ENCODE measurements at places on chromosomes 7 and 10.

GRCh38 chr10:86113044-86113443 is 253.6 kb downstream of the GRID1 start:
- DNase-seq: no peak

DNA sequence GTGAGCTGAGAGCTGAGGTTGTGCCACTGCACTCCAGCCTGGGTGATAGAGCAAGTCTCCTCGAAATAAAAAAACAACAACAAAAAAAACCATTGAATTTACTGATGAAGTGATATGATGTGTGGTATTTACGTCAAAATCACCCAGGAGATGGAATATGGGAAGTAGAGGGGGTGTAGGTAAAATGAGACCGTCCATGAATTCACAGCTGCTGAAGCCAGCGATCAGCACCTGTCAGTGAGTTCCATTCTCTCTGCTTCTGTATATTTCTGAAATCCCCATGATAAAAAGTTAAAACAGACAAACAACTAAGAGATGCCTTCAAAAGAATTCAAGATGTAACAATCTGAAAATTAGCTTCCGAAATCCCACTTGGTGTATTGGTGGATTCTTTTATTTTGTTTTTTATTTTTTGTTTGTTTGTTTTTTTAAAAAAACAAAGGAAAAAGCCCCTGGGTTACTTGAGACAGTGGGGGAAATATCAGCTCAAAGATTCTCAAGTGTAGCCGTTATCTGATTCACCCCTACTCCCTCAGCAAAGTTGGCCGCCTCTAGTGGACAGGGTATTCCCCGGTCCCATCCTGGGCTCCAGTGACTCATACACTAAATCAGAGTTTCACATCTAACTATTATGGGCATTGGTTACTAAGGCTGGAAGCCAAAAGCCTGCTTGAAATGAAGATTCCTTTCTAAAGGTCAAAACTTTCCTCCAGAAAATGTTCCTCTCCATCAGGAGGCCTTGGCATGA is 76.4 kb downstream of the MAP3K8 start:
- no peak for DNase-seq

- DNase-seq: peak; percentile 43
Observed at GRCh38 chr7:148575640-148576411, 14.7 kb upstream of the C7orf33 start.

DNA sequence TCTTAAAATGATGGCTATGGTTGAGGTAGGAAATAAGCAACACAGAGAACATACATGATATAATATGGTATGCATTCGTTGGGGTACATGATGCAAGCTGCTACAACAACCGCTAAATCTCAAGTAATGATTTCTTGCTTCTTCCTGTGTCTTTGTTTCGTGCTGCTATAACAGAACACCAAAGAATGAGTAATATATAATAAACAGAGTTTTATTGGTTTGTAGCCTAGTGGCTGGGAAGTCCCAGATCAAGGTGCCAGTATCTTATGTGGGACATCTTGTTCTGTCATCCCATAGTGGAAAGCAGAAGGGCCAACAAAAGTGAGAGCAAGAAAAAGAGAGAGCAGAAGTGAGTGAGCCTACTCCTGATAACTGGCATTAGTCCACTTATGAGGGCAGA is 689.7 kb downstream of the SUGCT start:
- no peak for DNase-seq

GRCh38 chr7:55113760-55114540 is 95.1 kb downstream of the EGFR start:
- DNase-seq: no peak

GRCh38 chr7:74153736-74154135 is 20.4 kb upstream of the EIF4H start:
- DNase-seq: no peak

- DNase-seq: no peak
Observed at GRCh38 chr7:111931016-111931517, 275.1 kb downstream of the DOCK4 start.

GRCh38 chr7:115782696-115783490 is 247.7 kb downstream of the TFEC start:
- DNase-seq: peak; percentile 72

DNA sequence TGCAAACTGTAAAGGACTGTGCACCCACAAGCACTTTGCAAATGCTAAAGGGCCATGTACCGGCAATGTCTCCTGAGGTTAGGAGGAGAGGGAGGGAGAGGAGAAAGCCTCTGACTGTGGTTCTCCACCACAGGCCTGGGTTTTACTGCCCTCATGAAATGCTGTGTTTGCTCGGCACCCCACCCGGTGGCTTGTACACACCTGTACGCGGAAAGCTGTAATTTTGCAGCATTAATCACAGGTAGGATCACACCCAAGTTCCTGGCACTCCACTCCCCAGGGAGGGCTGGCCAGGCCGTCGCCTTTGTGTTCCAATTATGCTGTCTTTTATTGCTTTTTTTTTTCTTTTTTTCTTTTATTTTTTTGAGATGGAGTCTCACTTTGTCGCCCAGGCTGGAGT is 78.5 kb upstream of the MYL10 start:
- peak; percentile 24 for DNase-seq

DNA sequence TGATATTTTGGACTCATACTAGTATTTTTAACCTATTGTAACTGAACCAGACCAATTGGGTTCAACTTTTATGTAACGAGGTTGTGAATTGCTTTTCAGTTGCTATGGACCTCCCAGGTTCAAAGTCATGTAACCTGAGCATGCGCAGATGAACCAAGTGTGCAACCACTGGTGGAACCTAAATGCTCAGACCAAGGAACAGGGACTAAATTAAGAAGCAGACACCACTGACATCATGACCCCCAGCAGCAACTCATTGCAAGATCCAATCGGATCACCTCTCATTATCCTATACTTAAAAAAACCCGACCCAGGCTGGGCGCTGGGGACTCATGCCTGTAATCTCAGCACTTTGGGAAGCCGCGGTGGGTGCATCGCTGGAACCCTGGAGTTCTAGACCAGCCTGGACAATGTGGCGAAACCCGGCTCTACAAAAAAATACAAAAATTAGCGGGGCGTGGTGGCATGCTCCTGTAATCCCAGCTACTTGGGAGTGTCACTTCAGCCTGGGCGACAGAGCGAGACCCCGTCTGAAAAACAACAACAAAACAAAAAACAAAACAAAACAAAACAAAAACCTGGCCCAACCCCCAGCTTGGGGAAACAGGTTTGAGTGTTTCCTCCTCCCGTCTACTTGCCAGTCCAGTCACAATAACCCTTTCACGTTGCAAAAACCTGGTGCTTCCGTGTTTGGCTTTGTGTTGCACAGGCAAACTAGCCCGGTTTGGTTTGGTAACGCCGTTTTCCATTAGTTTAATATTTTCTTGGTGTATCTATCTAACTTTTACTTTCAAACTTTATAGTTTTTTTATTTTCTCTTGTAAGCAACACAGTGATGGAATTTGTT is 11.3 kb upstream of the ZNF518A start:
- no peak for DNase-seq

- no peak for DNase-seq
Observed at GRCh38 chr7:124072603-124073309, 39.9 kb upstream of the TMEM229A start.

GRCh38 chr10:86345859-86346798 is 20.5 kb downstream of the GRID1 start:
- no peak for DNase-seq

DNA sequence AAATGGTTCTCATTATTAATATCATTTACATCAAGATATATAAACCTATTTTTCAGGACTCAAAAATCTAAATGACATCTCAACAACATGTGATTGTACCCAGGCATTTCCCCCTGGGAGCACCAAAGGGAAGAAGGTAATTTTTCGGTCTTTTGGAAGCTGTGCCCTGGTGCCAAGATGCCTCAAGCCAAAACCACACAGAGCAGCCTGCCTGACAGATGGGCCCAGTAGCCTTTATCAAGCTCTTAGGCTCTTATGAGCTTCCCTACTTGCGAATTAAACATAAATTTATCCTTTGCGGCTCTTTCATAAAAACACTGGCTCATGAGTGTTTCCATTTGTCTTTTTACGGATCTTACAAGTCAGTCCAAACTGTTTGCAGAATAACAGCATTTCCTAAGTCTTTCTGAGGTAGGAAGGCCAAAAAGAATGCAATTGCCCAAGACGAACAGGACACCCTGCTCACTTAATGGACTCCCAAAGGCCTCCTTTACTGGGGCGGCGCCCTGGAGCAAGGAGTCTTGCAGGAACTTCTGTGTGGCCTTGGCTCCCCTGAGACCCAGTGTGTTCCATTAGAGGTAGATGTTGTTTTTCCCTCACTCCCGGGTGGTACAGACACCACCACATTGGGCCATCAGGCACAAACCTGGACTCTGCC is 4.1 kb upstream of the RASSF4 start:
- DNase-seq: no peak

DNA sequence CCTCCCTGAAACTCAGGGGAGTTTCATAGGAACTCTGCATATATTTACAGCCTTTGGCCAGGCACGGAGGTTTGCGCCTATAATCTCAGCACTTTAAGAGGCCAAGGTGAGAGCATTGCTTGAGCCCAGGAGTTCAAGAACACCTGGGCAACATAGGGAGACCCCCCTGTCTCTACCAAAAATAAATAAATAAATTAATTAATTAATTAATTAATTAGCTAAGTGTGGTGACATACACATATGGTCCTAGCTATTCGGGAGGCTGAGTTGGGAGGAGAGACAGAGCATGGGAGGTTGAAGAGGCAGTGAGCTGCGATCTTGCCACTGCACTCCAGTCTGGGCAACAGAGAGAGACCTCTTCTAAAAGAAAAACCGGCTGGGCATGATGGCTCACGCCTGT is 9.4 kb upstream of the LEP start:
- DNase-seq: no peak

DNA sequence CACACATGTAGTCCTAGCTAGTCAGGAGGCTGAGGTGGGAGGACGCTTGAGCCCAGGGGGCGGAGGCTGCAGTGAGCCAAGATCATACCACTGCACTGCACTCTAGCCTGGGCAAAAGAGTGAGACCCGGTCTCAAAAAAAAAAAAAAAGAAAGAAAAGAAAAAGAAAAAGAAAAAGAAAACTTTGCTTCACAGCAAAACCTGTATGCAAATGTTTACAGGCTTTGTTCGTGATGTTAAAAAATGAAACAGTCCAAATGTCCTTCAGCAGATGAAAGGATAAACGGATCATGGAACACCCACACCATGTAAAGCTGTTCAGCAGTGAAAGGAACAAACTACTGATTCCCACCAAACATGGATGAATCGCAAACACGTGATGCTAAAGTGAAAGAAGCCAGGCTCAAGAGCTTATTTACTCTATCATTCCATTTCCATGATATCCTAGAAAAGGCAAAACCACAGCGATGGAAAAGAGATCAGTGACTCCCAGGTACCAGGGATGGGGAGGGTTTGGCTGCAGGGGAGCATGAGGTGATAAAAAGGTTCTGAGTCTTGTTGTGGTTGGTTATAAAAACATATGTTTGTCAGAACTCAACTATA is 15.1 kb downstream of the LRRC20 start:
- DNase-seq: no peak

GRCh38 chr10:126670895-126671261 is 385 bp upstream of the C10orf90 start:
- DNase-seq: no peak

- DNase-seq: peak; percentile 39
Observed at GRCh38 chr7:157016352-157017041, 6.0 kb upstream of the MNX1 start.

DNA sequence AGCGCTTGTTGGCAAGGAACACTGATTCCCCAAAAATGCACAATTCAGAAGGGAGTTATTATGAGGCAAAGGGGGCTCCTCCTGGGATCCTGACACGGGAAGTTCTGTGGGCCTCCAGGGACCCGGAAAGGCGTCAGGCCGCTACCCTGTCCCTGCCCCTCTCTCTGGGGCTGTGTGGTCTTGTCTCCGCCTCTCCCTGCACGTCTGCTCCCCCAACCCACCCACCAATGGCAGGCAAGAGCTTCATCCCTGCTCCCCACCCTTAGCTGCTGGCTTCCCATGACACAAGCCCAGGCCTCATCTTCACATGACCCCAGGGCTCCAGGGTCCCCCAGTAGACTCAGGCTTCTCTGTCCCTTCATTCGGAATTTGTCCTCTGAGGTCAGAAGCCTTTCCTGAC is 31.0 kb upstream of the ADRB1 start:
- DNase-seq: no peak

DNA sequence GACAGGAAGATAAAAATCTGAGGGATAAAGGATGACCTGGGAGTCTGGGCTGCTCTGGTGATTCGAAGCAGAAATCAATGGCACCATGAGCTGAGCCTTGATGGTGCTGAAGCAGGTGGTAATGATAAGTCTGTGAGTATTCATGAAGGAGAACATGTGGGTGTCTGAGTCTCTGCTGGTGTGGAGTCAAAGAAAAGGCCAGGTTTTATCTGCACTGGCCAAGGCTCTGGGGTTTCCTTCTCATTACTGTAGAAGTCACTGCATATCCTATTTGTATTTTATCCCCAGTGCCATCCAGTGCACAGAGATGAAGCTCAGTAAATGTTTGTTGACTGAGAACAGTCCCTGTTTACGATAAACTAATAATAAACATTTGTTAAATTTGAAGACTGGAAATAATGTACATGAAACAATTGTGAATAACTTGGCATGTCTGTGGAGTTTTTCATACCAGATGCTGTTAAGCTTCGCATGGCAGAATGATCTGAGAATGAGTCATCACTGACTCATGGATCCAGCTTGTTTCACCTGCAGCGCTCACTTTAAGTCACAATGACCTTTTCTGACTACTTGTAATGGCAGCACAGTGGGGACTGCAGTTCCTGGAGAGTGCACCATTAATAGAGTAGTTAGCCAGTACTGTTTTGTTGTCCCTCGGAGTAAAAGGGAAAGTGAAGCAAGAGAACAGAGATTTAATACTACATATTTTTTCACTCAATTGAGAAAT is 538.5 kb downstream of the HTR7 start:
- no peak for DNase-seq

DNA sequence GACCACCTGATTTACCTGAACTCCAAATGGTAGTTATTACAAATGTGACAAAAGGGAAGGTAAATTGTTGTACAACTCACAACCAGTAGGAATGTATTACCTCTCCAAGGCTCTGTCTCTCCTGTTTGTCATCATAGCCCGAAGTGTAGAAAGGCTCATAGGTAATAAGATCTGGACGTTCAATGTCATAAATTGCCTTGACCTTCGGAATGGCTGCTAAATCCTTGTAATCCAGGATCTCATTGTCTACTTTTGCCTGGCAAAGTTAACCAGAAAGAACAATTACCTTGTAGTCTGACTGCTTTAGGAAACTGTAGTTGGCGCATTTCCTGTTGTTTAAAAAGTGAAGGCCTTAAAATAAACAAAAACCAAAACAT is 68.6 kb upstream of the AFAP1L2 start:
- DNase-seq: peak; percentile 55

GRCh38 chr10:131853610-131853964 is 47.2 kb upstream of the PPP2R2D start:
- DNase-seq: no peak

- no peak for DNase-seq
Observed at GRCh38 chr10:11411926-11412545, 199.4 kb downstream of the USP6NL start.

Data from NCI-H748 treated with DMSO at 0.1 percent for 48 hours (cell line).